Tracheal epithelial cell (primary cell): ENCODE measurements at places on chromosomes 7 and 10. TPM values are rescaled to one million over a fixed set of nuclear protein-coding genes. Genes with fewer than 3 reads are reported as not detected.

C10orf62 gene
- total RNA-seq = not detected in 2 replicates

KLF14 gene
- total RNA-seq = not detected in 2 replicates

ELOVL3 gene
- not detected in 2 replicates for total RNA-seq

BAMBI gene
- total RNA-seq = 5.5 and 8.2 TPM in 2 replicates

TAS2R5 gene
- total RNA-seq = 2.2 and 2.8 TPM in 2 replicates

SLC39A12 gene
- total RNA-seq = not detected in 2 replicates

ACTR3C gene
- total RNA-seq = 4.5 and 11.6 TPM in 2 replicates

TMEM178B gene
- 0.21 and 4.8 TPM in 2 replicates for total RNA-seq

NODAL gene
- total RNA-seq = not detected in 2 replicates

BLVRA gene
- total RNA-seq = 31.3 and 32.0 TPM in 2 replicates

ZP3 gene
- 41.7 and 43.9 TPM in 2 replicates for total RNA-seq

TWIST1 gene
- total RNA-seq = 7.7 and 16.4 TPM in 2 replicates

C10orf53 gene
- not detected in 2 replicates for total RNA-seq

MYH16 gene
- total RNA-seq = under 0.01 and 1.2 TPM in 2 replicates

CCDC3 gene
- 0.96 and 1.7 TPM in 2 replicates for total RNA-seq

UCMA gene
- total RNA-seq = not detected in 2 replicates

SPDYE1 gene
- total RNA-seq = not detected in 2 replicates

SPDYE9 gene
- total RNA-seq = not detected in 2 replicates

PLCE1 gene
- total RNA-seq = 0.48 and 0.85 TPM in 2 replicates

PNLIPRP3 gene
- total RNA-seq = 13.0 and 68.0 TPM in 2 replicates

CALHM1 gene
- total RNA-seq = not detected in 2 replicates

MNX1 gene
- 0.24 TPM in 1 of 2 replicates, not detected in the other for total RNA-seq

AKR1C2 gene
- 218 and 721 TPM in 2 replicates for total RNA-seq

FAM237B gene
- not detected in 2 replicates for total RNA-seq

LRRD1 gene
- not detected in 2 replicates for total RNA-seq

TBC1D12 gene
- total RNA-seq = 11.6 and 12.6 TPM in 2 replicates

CYP26A1 gene
- not detected in 2 replicates for total RNA-seq
